Amygdala (tissue), 56 donors: ENCODE measurements at places on chromosomes 5 and 9.

- no peak for DNase-seq
These were observed 187.4 kb downstream of the ERCC6L2 start for GRCh38 chr9:96062854-96063253.

GRCh38 chr9:14311956-14312685 is 1.8 kb downstream of the NFIB start:
- no peak for DNase-seq

DNA sequence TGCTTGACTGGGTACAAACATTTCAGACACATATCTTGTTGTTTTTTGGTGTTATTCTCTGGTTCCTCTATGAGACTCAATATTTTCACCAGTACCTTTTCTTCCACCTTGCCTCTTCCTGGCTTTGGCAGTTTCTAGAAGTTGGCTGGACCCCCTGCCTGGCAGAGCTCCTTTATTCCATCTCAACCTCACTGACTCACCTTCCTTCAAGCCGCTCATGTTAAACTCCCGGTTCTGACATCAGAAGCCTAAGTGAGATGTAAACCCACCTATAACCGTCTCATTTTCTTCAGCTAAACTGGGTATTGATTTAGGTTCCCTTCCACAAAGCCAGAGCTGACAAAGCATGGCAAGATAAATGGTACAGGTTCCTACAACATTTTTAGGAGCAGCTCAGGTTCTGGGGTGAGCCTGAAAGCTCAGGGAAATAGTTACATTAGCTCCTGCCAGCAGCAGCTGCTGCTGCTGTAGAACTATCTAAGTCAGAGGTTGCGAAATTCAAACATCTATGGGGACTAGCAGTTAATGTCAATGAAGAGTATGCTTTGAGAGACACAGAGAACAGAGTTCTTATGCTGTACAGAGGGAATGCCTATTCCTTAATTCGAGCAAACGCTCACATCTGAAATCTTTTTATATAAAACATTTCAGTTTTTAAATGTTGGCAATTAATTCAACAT is 197.1 kb upstream of the NR3C1 start:
- no peak for DNase-seq

DNA sequence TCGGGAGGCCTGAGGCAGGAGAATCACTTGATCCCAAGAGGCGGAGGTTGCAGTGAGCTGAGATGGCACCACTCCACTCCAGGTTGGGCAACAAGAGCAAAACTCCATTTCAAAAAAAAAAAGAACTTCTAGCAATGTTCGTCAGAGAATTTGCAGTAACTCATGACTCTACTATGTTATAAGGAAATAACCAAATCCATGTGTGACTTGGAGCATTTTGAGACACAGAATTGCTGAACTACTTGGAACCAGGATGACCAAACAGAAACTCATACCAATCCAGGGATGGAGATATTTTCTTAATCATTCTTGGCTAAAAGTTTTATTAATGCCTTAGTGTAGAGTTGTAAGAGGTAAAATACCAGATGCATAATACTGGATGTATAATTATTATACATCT is 99.9 kb upstream of the BNC2 start:
- DNase-seq: no peak

- no peak for DNase-seq
These were observed 61.6 kb upstream of the RPL26L1 start for GRCh38 chr5:172897481-172898217.

- no peak for DNase-seq
These were observed 226.3 kb downstream of the AOPEP start for GRCh38 chr9:94952565-94953373.

DNA sequence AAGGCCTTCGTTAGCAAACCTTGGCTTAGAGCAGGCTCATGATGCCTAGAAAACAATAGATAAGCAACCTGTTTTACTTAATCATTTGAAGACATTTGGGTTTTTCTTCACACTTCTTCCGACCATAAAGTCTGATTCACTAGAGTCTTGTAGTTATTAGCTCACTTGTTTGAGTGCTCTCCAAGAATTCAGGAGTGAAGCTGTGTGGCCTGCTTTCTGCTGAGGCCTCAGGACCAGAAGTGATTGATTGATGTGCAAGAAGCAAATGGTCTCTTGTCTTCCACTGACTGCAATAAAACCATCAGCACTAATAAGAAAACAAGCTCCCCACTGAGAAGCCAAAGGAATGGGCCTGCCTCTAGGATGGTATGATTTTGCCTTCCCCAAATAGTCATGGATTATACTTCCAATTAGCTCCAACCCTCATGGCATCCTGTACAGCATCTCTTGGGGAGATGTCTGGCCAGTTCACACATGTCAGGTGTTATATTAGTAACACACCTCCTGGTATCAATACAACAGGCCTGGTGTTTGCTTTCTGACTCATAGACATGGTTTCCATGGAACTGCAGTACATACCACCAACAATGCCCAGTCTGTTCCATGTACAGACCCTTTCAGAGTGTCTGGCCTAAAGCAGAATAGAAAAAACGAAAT is 317.6 kb downstream of the CWC27 start:
- no peak for DNase-seq

GRCh38 chr5:100900796-100901781 is 2.0 kb downstream of the ST8SIA4 start:
- DNase-seq: peak; percentile 14

DNA sequence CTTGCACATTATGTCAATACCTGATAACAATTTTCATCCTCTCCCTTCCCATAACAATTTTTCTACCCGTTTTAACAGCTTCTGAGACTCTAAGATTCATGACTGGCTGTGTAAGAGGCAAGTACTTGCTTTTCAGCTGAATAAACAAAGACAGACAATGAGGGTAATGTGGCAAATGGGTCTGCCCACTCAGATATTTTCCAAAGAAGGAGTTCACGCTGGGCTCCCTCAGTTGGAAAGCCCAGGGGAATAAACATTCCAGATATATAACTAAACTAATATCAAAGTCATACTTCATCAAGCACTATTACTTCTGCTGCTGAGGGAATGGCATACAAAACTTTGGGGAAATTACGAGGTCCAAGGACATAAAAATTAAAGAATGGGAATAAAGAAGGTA is 24.4 kb downstream of the MEGF9 start:
- no peak for DNase-seq

DNA sequence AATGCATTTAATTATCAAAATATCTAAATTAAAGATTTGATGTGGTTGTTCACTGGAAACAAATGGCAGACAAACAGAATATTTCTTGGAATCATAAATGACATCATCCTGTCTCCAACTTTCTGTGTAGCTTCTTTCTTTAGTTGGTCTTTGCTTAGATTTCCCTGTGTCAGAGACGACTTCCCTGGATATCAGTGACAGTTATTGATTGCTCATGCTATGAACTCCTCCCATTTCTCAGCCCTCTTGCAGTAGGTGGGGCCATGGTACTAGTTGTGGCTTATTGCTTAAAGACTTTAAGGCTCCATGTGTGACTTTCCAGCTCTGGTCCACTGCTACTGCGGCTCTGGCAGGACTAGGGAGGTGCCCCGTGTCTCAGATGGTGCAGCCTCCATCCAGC is 592.6 kb downstream of the MTRR start:
- DNase-seq: no peak

GRCh38 chr9:68978066-68978465 is 35.8 kb downstream of the PRKACG start:
- DNase-seq: no peak

DNA sequence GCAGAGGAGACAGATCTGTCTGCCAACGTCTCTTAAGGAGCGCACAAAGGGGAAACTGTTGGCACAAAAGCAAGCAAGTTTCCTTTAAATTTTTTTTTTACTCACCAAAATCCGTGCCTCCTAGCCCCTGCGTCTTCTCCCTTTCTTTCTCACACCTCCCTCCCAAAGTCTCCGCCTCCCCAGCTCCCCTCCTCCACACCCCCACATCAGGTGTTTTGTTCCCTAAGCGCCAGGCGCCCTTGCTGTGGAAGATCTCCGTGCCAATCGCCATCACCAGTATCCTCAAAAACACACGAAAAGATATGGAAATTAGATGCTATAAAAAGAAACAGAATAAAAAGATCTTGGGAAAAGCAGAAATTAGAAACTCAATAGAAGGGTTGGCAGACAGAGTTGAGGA is 87.6 kb downstream of the DRD1 start:
- DNase-seq: no peak

- no peak for DNase-seq
These were observed 26.7 kb downstream of the TMEM174 start for GRCh38 chr5:73199671-73200070.

- no peak for DNase-seq
These were observed 2.6 kb downstream of the HDAC3 start for GRCh38 chr5:141633871-141634561.

DNA sequence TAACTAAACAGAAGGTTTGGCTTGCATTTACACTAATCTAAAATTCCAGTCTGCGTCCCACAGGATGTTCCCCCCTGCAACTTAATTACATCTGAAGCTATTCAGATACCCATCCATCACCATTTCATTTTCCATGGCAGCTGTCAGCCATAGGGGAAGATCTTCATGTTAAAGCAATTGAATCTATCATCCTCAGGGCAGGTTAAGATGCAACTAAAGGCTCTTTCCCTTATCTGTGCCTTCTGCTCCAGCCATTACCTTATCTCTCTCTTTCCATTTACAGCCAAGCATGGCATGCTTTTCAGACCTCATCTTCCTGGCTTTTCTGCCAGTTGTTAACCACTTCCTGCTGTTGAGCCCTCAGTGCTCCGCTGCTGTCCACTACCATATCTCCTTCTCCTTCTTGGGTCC is 15.8 kb upstream of the HACD4 start:
- DNase-seq: no peak

DNA sequence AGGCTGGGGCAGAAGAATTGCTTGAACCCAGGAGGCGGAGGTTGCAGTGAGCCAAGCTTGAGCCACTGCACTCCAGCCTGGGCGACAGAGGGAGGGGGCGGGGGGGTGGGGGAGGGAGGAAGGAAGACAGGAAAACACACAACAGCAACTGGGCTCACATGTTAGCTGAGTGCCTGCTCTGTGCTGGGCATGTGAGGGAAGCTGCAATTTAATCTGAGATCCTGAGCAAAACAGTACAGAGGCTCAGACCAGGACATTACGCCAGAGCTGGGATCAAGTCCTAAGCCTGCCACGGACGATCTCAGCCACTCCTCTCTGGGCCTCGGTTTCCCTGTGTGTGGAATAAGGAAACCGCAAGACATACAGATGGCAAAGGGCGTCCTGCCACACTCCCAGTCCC is 119.1 kb downstream of the VAV2 start:
- no peak for DNase-seq

- no peak for DNase-seq
These were observed 533.3 kb upstream of the CDH9 start for GRCh38 chr5:27571681-27572080.

- no peak for DNase-seq
These were observed 25.8 kb downstream of the TJP2 start for GRCh38 chr9:69199769-69200470.

DNA sequence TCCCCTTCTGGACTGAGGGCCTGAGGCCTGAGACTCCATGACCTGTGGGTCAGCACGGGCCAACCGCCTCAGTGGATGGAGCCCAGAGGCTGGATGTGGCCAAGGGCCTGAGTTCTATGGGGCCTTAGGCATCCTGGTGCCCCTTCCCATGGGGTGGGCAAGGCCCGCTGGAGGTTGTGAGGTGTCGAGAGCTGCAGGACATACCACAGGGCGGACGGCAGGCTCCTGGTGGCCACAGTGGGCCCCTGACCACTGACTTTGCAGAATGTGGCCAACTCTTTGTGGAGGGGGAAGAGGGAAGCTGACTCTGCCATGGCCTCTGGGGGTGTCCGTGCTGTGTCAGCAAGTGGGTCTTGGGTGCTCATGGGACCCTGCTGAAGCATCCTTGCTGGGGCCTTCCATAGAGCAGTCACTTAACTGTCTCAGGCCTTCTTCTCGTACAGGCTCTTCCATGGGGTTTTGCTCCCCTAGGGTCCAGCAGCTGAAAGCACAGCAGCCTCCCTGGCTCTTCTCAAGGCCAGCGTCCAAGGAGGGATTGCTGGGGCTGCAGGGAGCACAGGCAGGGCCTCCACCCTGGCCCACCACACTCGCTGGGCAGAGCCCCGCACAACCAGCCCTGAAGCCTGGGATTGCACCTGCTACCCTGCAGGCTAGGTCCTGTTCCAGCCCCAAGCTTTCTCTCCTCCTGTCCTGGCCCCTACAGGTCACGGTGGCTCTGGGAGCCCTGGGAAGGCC is 21.6 kb upstream of the SLC9A3 start:
- DNase-seq: no peak

DNA sequence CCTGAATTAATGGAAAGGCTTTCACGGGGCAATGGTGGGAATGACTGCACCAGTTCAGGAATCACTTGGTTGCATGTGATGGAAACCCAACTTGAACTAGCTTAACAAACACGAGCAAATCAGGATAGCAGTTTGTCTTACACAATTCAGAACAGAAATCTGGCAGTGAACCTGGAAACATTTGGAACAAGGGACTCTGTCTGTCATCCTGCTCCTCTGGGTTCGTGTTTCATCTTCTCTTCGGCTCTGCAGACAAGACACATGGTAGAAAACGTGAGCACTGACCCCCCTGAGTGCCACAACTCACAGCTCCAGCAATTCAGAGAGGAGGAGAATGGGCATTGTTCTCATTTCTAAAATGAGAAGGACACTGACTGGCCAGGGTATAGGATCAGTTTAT is 218.1 kb upstream of the NREP start:
- no peak for DNase-seq

GRCh38 chr5:54867310-54867944 is 118.0 kb downstream of the ESM1 start:
- no peak for DNase-seq

DNA sequence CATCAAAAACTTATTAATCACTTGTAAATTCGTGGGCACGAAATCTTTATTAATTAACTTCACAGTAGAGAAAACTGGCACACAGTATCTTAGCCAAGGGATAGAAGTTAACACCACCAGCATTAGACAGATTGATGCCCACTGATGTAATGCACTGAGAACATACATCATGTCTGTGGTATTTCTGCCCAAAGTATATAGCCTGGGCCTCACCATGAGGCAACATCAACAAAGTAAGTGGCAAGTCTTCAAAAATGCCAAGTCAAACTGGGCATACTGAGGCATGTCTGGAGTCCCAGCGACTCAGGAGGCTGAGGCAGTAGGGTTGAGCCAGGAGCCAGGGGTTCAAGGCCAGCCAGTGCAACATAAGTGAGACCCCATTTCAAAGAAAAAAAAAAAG is 79.5 kb downstream of the GLIS3 start:
- DNase-seq: no peak

DNA sequence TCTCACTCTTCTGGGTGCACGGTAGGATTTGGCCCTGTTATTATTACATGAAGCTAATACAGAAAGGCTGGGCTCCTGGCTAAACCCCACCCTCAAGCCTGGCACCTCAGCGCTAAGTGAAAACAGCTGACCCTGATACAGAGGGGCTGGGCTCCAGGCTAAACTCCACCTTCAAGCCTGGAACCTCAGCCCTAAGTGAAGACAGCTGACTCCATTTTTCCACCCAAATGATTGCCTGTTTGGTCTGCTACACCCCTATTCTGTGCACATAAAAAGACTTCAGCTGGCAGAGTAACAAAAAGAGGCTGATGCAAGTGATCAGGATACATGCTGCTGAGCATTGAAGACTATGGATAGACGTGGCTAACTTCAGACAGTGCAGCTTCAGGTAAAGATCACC is 148.4 kb upstream of the CLINT1 start:
- no peak for DNase-seq
